ENCODE measurements at places on chromosomes 2 and 18.

DNA sequence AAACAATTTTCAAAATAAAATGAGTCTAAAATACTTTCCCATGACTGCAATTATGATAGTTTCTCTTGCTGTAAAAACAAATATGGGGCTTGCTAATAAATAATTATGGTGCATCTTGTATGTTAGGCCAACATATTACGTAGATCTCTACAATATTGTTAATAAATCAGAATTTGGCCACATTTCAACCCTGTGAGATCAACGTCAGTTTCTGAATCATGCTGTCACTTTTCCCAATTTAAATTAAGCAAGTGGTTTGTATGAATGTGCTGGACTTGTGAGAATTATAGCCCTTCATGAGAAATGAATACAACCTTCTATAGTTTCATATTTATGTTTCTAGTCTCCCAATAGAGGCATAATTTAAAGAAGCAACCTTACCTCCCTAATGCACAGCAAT, 808.9 kb downstream of the SUCLG1 start:
- DNase-seq = no peak

DNA sequence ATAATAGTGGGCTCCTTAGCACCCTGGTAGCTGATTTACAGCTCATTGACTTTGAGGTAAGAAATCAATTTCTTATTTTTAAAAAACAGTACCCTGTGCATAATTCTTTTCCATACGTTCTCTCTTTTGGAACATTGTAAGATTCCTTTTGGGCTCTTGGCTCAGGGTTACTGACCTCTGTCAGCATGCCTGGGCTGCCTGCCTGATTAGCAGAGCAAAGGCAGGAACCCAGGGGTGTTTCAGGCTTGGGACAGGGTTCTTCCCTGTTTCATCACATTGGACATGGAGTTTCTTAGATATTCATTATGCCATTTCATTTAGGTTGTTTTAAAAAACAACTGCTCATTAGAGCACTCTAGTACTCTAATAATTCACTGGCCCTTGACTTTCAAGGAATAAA, 73.8 kb upstream of the ITM2C start:
- no peak for DNase-seq

DNA sequence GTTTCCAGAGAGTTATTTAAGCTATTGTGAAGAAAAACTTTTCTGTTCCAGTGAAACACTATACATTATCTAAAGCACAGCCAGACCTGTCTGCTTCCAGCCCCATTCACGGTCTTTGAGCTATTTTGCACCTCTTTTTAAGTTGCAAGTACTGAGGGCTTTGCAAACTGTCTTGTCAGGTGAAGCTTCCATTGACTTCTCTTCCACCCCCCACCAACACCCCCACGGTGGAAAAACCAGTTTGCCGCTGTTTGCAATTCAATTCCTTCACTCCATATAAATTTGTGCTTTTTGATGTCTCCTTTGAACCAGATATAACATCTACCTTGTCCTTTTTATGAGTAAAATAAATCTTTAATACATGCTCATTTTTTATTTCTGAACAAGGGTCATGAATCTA, 15.7 kb downstream of the B3GNT7 start:
- DNase-seq = no peak

GRCh38 chr2:5932556-5933469, 240.6 kb downstream of the SOX11 start:
- DNase-seq = no peak

DNA sequence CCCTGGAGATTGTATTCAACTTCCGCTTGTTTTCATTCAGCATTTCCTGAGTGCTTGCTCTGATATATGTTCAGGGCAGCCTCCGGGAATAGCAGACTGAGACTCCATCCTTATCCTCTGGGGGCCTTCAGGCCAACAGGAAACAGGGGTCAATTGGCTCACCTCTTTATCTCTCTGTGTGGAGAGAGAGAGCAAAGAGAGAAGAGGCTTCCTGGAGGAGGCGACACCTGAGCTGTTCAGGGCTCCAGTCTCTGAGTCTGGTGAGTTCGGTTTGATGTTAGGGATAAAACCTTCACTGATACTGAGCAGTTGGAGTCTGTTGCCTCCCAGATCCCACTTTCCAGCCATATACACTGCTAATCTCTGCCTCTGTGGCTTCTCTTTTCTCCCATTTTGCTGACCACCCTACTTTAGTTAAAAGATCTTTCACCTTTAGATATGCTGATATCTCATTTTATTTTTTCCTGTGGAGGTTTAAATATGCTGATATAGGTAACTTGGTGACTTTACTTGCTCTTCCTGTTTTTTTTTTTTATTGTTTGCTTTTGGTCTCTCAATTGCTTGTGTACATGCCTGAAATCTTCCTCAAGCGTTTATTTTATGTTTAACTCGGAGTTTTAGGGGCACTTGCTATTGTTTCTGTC, 56.9 kb downstream of the KCNS3 start:
- no peak for DNase-seq

DNA sequence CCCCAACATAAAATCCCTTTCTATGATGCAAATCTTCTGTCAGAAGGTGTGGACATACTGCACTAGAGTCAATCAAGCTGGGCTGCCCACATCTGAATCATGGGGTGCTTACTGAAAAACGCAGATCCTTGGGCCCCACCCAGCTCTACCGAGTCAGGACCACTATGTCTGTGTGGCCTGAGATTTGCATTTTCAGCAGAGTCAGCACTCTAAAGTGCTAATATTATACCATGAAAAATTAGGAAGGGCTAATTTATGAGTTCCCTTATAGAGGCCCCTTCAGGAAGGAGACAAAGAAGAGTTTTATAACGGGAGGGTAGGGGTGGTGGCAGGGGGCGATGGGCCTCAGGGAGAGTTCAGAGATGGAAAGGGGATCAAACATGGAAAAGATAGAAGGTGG, 163.3 kb upstream of the NABP1 start:
- DNase-seq = no peak

- DNase-seq = no peak
These were observed 5.2 kb upstream of the SCN7A start for GRCh38 chr2:166499281-166499680.

- no peak for DNase-seq
These were observed 18.0 kb downstream of the MBP start for GRCh38 chr18:77114415-77115191.

GRCh38 chr2:128394007-128394730, 75.5 kb upstream of the HS6ST1 start:
- DNase-seq = no peak

- DNase-seq = no peak
These were observed 74.4 kb upstream of the SCN7A start for GRCh38 chr2:166568409-166568808.

DNA sequence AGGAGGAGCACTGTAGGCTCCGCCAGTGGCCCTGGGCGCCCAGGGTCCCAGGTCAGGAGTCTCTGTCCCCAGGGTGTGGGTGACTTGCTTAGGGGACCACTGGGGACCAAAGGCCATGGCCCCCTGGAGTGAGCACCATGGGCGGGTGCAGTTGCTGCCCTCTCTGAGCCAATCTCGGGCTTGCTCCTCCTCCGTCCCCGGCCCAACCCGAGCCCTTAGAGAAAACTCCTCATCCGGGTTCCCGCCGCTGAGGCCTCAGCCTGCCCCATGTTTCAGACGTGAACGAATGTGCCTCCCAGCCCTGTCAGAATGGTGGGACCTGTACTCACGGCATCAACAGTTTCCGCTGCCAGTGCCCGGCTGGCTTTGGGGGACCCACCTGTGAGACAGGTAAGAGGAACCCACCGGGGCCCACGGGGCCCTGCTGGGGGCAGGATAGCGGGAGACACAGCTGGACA, 38.6 kb downstream of the SNED1 start:
- DNase-seq = no peak
